ENCODE measurements at places on chromosomes 1 and 21.

- DNase-seq = no peak
Measured at GRCh38 chr1:3717041-3717714, 35.1 kb upstream of the CCDC27 start.

DNA sequence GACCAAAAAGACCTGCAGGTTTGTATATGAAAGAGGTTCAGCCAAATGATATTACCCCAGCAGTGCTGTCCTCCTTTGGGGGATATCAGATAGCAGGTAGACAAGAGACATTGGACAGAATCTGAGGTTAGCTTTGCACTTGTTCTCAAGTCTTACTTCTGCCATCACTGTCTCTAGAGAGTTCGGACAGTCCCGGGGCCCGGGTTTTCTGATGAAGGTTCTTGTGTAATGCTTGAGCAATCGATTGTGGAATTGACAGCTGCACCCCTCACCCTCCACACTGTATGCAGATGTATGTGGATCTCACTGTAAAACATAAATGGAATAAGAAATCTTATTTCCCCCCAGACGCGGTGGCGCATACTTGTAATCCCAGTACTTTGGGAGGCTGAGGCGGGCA is 56.2 kb upstream of the MORC3 start:
- DNase-seq = no peak

- no peak for DNase-seq
Measured at GRCh38 chr1:213183036-213183672, 132.1 kb downstream of the RPS6KC1 start.

DNA sequence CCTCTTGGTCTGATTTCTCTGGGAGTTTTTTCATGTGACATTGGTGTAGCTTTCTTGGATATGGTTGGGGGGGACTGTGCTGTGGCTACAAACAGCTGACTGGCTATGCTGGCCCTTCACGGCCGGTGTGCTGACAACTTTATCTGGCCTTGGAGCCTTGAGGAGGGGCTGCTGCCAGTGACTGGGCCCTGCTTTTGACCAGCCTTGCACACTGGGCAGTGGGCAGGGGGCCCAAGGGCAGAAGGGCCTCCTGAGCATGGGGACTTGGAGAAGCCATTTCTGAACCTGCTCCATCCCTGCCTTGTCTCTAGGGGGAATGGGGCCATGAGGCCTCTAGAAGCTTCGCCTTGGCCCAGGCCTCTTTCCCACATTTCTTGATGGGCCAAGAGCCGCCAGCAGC is 139.6 kb downstream of the CAMTA1 start:
- no peak for DNase-seq

GRCh38 chr1:233045588-233045987 is 95.2 kb downstream of the NTPCR start:
- no peak for DNase-seq

All from muscle of arm (tissue), 14 donors.